Muscle of leg (tissue), 16 donors: ENCODE measurements at places on chromosomes 4 and X.

DNA sequence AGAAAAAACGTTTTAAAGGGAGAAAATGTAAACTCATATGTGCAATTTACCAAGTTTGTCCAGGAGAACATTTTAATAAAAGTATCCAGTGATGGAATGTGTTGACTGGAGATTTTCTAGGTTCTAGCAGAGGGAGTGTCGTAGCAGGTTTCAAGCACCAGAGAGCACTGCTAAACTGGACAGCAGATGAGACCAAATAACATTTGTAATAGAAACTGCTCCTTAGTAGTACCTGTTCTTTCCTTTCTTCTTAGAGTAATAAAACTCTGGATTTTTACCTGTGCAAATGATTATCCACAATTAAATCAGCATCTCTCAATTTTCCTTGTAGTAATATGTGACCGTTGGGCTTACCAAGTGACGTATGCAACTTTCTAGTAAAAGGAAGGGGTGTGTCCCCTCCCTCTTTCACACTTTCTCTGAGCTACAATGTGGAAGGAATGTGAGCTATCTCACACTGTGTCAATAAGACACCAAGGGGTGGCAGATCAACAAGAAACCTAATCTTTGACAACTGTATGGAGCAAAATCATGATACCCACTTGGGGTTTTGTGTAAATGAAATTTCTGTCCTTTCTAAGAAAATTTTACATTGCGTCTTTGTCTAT lies 9.5 kb downstream of the HPGDS start:
- H3K27me3 ChIP-seq, result no peaks in the 10 kb centered on the region
- DNase-seq, result peak; percentile 59

- no peak overlapping the region for H3K27ac ChIP-seq
- H3K4me3 ChIP-seq, result no peak overlapping the region
- DNase-seq, result no peak
- no peaks in the 10 kb centered on the region for H3K36me3 ChIP-seq
These were observed 56.6 kb upstream of the LHFPL1 start for GRCh38 chrX:112736310-112736709.

DNA sequence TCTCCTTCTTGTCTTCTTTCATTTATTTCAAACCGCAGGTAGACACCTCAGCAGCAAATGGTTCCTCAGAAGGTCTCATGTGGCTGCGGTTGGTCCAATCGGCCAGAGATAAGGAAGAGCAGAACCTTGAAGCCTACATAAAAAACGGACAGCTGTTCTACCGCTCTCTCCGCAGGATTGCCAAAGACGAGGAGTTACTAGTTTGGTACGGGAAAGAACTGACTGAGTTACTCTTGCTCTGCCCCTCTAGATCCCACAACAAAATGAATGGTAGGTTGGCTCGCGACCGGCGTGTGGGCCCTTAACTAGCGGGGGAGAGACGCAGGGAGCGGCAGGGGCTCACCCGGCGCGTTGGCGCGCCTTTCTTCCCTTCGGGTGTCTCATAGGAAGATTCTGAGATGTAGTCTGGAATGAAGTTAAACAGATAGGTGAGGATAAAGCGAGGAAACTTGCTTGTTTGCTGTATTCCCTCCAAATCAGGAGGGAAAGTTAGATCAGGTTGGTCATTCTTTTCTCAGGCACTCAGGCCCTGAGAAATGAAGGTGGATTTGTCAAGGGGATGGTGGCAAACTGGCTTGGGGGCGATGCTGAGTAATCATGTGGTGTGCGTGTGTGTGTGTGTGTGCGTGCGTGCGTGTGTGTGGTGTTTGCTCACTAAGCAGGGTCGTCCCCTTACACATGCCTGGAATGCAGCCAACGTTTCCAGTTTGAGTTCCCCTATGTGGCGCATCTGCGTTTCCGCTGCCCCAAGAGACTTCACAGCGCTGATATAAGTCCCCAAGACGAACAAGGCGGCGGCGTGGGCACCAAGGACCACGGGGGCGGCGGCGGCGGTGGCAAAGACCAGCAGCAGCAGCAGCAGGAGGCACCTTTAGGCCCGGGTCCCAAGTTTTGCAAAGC lies 4.2 kb downstream of the PRDM8 start:
- H3K4me1 ChIP-seq, result peaks cover 30% of the 10 kb centered on the region
- peak; percentile 87 for DNase-seq
- H3K27me3 ChIP-seq, result peaks cover 58% of the 10 kb centered on the region
- H3K36me3 ChIP-seq, result peaks cover 3% of the 10 kb centered on the region

GRCh38 chr4:1137063-1137776 lies 23.9 kb upstream of the RNF212 start:
- peaks cover 6% of the 10 kb centered on the region for H3K27me3 ChIP-seq
- no peaks in the 10 kb centered on the region for H3K4me1 ChIP-seq
- H3K4me3 ChIP-seq, result no peak overlapping the region
- no peak overlapping the region for H3K27ac ChIP-seq
- H3K36me3 ChIP-seq, result no peaks in the 10 kb centered on the region

GRCh38 chrX:136708348-136708747 lies 60.4 kb downstream of the CD40LG start:
- no peak overlapping the region for H3K27ac ChIP-seq
- no peak overlapping the region for H3K4me3 ChIP-seq
- DNase-seq, result no peak
- peaks cover 4% of the 10 kb centered on the region for H3K27me3 ChIP-seq
- no peaks in the 10 kb centered on the region for H3K4me1 ChIP-seq

GRCh38 chr4:88104902-88105610 lies 53.4 kb downstream of the ABCG2 start:
- H3K36me3 ChIP-seq, result no peaks in the 10 kb centered on the region
- H3K4me1 ChIP-seq, result no peaks in the 10 kb centered on the region
- DNase-seq, result no peak

- no peak overlapping the region for H3K27ac ChIP-seq
- H3K36me3 ChIP-seq, result no peaks in the 10 kb centered on the region
- H3K4me1 ChIP-seq, result no peaks in the 10 kb centered on the region
These were observed 134.5 kb upstream of the NLGN4X start for GRCh38 chrX:6363188-6363587.

- no peak overlapping the region for H3K27ac ChIP-seq
- H3K4me3 ChIP-seq, result no peak overlapping the region
- peak; percentile 26 for DNase-seq
- no peaks in the 10 kb centered on the region for H3K27me3 ChIP-seq
- no peaks in the 10 kb centered on the region for H3K36me3 ChIP-seq
- H3K4me1 ChIP-seq, result no peaks in the 10 kb centered on the region
These were observed 26.0 kb downstream of the KIT start for GRCh38 chr4:54683616-54684346.

DNA sequence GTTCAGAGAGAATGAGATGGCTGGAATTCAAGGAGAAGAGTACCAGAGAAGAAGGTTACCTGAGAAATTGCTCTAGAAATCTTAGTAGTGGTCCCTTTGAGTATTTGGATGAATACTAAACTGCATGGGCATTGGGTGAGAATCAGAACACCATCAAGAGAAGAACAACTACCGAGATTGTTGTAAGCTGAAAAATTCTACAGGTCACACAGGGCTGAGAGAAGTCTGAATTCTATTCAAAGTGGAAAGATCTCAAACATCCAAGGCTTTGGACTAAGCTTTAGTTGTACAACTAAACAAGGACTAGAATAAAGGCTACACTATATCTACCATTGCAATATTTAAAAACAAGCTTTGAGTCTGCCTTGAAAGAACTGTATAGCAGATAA lies 40.8 kb downstream of the LRBA start:
- no peak overlapping the region for H3K4me3 ChIP-seq
- H3K27ac ChIP-seq, result no peak overlapping the region
- H3K4me1 ChIP-seq, result no peaks in the 10 kb centered on the region
- H3K36me3 ChIP-seq, result no peaks in the 10 kb centered on the region
- no peak for DNase-seq
